ENCODE measurements at places on chromosomes 6 and 20.

GRCh38 chr6:166724576-166724975, 97.5 kb upstream of the RPS6KA2 start:
- DNase-seq = no peak

GRCh38 chr6:28914941-28915340, 8.8 kb downstream of the TRIM27 start:
- DNase-seq = no peak

DNA sequence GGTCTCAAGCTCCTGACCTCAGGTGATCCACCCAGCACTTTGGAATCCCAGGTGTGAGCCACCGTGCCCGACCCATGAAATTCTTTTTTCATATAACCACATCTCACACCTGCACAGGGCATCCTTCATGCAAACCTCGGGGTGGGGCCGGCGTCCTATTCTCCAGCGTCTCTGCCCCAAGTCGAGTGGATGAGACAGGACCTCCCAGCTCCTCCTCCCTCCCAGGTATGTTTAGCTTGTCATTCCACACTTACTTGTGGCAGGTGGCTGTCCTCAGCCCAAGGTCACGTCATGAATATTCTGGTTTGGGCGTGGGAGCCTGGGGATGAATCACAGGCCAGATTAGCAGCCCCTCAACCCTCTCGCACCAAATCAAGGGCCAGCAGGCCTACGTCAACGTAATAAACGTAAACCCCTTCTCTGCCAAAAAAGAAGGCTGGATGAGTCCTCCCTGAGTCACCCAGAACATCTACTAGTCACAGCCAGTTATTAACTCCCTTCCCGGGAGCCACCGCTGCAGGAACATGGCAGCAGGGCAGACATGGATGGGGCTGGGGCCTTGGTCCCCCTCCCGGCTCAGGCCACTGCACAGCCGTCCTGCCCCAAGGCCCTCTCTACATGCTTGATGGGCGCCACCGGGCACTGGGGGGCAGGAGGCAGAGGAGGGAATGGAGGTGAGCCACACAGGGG, 91.7 kb downstream of the YTHDF1 start:
- DNase-seq = no peak

DNA sequence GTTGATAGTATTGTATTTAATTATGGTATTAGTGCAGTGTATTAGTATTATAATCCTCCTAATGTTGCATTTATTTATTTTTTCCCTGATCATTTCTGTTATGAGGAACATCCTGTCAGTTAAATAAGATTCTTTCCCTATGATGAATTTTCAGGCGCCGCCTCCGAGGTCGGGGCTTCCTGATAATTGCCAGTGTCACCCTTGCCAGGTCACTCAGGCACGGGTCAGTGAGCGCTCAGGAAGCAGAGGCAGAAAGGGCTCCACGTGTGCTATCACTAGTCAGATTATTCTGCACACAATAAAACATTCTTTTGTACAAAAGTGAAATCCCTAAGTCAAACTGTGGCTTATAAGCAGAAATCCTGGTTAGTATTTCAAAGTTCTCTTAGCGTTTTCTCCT, 64.8 kb downstream of the TSHZ2 start:
- DNase-seq = no peak

- DNase-seq = no peak
These were observed 53.9 kb upstream of the HFE start for GRCh38 chr6:26033085-26033940.

GRCh38 chr20:53468587-53468986, 125.1 kb downstream of the ZNF217 start:
- no peak for DNase-seq

DNA sequence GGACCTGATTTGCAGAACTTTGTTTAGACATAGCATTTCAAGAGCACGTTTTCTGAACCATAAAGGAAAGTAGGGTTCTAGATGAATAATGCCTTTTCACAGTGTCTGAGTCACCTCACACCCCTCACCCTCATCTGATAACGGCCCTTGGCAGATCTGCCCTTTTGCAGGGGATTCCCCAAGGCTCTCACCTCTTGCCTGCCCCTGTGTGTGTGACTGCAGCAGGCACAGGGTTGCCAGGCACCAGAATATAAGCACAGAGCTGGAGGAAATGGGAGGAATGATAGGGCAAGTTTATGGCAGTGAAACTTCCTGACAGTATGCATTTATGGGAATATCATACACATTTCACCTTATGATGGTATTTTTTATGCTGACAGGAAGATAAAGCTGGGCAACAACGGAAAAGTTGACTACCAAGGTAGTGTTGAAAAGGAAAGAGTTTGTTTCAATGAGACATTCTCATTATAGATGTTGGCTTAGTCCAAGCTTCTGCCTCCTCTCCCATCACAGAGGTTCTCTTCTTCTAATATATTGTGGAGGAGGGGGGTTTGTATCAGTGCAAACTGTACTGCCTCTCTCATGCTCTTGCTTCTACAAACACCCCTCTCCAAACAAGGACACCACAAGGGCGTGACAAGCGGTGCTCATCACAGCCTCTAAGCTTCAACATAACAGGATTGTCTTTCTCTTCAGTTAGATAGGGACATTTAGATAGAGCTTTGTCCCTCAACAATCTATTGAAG, 101.5 kb upstream of the BACH2 start:
- peak; percentile 72 for DNase-seq

- DNase-seq = no peak
These were observed 81.7 kb downstream of the CDH22 start for GRCh38 chr20:46226602-46227001.

DNA sequence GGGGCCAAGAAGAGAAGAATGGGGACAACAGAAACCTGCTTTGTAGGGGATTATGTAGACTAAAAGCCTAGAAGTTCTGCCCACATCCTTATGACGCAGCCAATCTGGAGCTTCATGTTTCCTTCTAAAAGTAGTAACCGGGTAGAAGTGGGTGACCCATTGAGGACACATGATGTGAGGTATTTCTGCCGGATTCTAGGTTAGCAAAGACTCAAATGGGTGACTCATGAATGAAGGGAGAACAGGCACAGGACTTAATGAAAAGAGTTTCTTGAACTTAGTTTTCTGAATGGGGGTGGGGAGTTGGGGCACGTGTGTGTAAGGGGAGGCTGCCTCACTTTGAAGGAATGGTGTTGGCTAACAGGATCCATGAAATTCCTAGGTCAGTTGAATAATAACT, 68.8 kb downstream of the CDS2 start:
- DNase-seq = no peak

GRCh38 chr6:26056583-26057350, 30.5 kb upstream of the HFE start:
- DNase-seq = no peak

- DNase-seq = no peak
These were observed 654.1 kb upstream of the MARCKS start for GRCh38 chr6:113202852-113203714.

GRCh38 chr6:19554356-19555225, 282.6 kb upstream of the ID4 start:
- no peak for DNase-seq

GRCh38 chr6:156507106-156507505, 270.1 kb upstream of the ARID1B start:
- DNase-seq = no peak

DNA sequence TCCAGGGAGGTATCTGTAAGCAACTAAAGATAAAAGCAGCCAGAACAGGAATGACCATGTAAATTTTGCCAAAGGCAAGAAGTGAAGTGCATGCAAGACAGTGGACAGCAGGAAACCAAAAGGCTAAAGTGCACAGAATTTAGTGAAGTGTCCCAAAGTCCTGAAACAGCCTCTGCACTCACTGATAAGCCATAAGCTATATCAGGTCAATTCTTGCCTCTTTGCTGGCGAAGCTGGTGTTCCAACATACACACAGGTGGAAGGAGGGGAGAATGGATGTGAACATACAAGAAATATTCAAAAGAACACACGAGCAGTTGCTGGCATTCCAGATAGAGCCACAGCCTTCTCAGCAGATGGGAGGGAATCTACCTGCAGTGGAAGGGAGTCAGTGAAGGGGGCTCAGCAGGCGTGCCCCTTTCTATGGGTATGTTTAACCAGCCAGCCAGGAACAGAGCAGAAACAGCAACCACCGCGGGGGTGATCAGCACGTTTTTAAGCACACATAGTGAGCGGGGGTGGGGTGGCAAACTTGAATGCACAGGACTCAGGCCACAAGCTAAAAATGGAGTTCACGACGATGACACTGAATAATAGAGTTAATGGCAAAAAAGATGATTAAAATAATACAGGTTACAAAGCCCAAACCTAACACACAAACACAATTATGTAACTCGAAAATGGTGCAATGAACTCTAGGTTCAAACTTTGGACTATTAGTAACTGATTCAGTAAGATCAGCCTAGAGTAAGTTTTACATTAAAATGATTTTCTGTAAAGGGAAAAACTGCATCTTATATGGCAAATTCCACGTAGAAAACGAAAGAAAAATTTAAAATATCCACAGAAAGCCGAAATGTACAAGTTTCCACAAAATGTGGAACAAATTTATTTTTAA, 1.2 kb downstream of the ECI2 start:
- DNase-seq = no peak

GRCh38 chr20:10786678-10787077, 112.9 kb upstream of the JAG1 start:
- DNase-seq = no peak

DNA sequence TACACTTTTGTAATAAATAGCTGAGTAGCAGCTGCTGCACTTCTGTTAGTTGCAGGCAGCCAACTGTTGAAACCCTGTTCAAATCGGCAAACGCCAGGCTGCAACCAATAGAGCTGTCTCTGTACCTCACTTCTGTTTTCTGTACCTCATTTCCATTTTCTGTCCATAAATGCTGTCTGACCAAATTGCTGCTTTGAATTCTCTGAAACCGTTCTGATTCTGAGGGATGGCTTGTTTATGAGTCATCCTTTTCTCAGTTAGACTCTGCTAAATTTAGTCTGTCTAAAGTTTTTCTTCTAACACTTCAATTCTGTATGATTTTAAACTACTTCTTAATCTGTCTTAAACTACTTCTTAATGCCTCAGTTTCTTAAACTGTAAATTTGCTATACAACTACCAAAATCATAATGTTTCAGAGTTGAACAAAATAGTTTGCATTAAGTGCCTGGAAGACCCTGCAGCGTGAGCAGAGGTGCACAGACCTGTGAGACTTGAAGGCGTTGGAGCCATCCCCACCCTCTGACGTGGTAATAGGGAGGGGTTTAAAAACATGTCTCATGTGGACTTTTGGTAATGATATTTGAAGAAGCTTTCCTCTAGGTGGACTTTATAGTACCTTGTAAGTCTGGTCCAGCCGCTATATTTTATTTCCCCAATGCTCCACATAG, 9.6 kb downstream of the BTNL2 start:
- DNase-seq = no peak

GRCh38 chr6:160349020-160349441, 853 bp downstream of the SLC22A3 start:
- DNase-seq = no peak

GRCh38 chr6:165321555-165322145, 12.2 kb upstream of the C6orf118 start:
- no peak for DNase-seq

GRCh38 chr6:143969077-143969476, 39.0 kb downstream of the PLAGL1 start:
- no peak for DNase-seq

DNA sequence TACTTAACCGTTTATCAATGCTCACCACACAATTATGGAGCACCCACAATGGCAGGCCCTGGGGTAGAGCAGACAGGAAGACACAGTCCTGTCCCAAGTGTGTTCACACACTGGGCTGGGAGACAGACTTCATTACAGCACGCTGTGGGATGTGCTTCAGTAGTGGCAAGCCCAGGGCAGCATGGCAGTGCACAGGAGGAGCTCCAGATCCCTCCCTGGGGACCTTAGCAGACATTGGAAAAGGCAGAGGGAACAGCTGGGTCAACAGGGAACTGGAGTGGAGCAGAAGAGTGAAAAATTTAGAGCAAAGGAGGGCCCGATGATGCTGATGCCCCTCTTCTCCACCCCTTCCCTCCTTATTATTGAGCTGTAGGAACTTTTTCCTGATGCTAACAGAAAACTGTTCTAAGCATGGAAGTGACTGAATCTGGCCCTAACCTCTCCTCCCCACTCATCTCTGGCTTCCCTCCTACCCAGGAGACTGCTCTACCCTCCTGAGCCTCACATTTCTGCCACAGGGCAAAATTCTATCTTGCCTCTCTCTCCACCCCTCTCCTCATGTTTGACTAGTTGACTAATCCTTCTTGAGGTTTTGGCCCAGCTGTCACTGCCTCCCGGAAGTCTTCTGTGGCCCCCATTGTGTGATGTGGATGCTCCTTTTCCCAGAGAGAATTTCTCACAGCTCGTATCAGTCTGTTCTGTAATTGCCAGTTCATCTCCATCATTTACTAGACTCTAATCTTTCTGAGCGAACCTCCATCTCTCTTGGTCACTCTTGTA, 41.3 kb upstream of the NOP56 start:
- DNase-seq = no peak

- DNase-seq = no peak
These were observed 113.0 kb upstream of the LAMP5 start for GRCh38 chr20:9401371-9401770.

DNA sequence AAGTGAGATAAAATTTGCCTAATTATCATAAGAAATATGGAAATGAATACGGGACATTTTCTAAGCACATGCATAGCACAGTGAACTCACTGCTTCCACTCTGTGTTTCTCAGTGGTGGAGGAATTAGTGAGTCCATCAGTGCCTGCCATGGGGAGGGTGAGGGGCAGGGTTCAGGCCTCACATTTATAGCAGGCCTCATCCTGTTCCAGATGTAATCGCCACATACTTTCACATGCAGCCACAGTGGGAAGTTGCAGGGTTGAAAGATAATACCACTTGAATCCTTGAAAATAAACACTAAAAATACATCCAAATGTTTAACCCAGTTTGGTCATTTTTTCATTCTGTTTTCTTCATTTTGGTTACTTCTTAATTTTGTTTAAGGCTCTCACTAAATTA, 29.9 kb upstream of the ANKEF1 start:
- DNase-seq = no peak

DNA sequence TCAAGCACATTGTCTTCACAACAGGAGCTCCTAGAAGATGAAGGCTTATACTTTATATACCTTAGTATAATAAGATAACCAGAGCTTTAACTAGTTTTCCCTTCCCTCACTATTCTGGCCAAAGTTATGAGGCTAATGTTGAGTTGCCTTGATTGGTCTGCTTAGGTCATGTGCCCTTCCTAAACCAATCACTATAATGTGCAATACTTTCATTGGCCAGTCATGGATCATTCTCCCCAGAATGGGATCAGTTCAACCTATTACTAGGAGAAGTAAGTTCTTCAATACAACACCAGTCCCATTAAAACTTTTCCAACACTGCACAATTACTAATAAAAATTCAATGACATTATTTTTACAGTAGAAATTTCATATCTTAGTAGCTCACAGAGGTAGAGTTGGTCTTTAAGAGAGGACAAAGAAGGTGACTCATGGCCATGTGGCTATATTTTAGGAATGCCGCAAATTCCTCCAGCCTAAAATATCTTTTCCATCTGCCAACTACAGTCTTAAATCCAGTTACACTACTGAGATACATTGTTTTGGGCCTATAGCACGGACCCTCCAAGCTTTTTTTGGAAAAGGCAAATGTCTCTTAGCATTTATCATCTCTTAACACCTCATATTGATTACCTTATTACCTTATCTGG, 12.5 kb upstream of the POU3F2 start:
- no peak for DNase-seq

GRCh38 chr20:48047447-48047846, 262.2 kb upstream of the SULF2 start:
- DNase-seq = no peak
